ENCODE measurements at places on chromosomes 5 and 9. TPM values are rescaled to one million over a fixed set of nuclear protein-coding genes. Genes with fewer than 3 reads are reported as not detected.

The TMEM232 gene
- 1.2 TPM for total RNA-seq

The KCNT1 gene
- not detected for total RNA-seq

The SPINK13 gene
- total RNA-seq = not detected

The PTGDS gene
- not detected for total RNA-seq

The COL15A1 gene
- not detected for total RNA-seq

The N4BP3 gene
- total RNA-seq = 3.7 TPM

The IL13 gene
- total RNA-seq = 5.5 TPM

The SPATA31A3 gene
- total RNA-seq = not detected

The GFPT2 gene
- 0.16 TPM for total RNA-seq

The ANKRD31 gene
- 0.67 TPM for total RNA-seq

The WDR31 gene
- total RNA-seq = 2.1 TPM

The EMB gene
- 37.4 TPM for total RNA-seq

The DOCK8 gene
- total RNA-seq = 125 TPM

The IL5 gene
- total RNA-seq = 1.6 TPM

The CATSPER3 gene
- total RNA-seq = 0.40 TPM

The IL4 gene
- 0.32 TPM for total RNA-seq

The ADAMTS6 gene
- 0.96 TPM for total RNA-seq

The HRCT1 gene
- not detected for total RNA-seq

The GNA14 gene
- 0.11 TPM for total RNA-seq

The FRMD3 gene
- total RNA-seq = 0.35 TPM

The GPR150 gene
- total RNA-seq = 0.37 TPM

The ADAMTS13 gene
- total RNA-seq = 1.7 TPM

The NAIP gene
- 0.91 TPM for total RNA-seq

The GARIN3 gene
- total RNA-seq = 0.79 TPM

The TMEM171 gene
- total RNA-seq = not detected

The NR3C1 gene
- total RNA-seq = 53.9 TPM

The SVEP1 gene
- not detected for total RNA-seq

The ARHGEF37 gene
- 2.1 TPM for total RNA-seq

The CCL19 gene
- 0.66 TPM for total RNA-seq

The NPR3 gene
- 0.05 TPM for total RNA-seq

The KIF24 gene
- total RNA-seq = 7.7 TPM

The MARCOL gene
- not detected for total RNA-seq

The SOHLH1 gene
- not detected for total RNA-seq

The TAF11L10 gene
- not detected for total RNA-seq

The UNC13B gene
- 4.0 TPM for total RNA-seq

The CTXN3 gene
- not detected for total RNA-seq

The LMX1B gene
- not detected for total RNA-seq

The NMUR2 gene
- not detected for total RNA-seq

The SPINK6 gene
- not detected for total RNA-seq

The SPINK4 gene
- not detected for total RNA-seq

The C1QTNF3 gene
- 1.5 TPM for total RNA-seq

The SHC3 gene
- total RNA-seq = not detected

The CNTNAP3 gene
- total RNA-seq = not detected

The NUDT12 gene
- total RNA-seq = 4.7 TPM

Measured in activated CD4-positive, alpha-beta T cell treated with anti-CD3 and anti-CD28 coated beads for 36 hours (primary cell).